ENCODE measurements at places on chromosomes 7 and 10. TPM values are rescaled to one million over a fixed set of nuclear protein-coding genes. Genes with fewer than 3 reads are reported as not detected.

GRCh38 chr7:105876964-105877601, 684 bp upstream of the ATXN7L1 start:
- DNase-seq: peak; percentile 47

DNA sequence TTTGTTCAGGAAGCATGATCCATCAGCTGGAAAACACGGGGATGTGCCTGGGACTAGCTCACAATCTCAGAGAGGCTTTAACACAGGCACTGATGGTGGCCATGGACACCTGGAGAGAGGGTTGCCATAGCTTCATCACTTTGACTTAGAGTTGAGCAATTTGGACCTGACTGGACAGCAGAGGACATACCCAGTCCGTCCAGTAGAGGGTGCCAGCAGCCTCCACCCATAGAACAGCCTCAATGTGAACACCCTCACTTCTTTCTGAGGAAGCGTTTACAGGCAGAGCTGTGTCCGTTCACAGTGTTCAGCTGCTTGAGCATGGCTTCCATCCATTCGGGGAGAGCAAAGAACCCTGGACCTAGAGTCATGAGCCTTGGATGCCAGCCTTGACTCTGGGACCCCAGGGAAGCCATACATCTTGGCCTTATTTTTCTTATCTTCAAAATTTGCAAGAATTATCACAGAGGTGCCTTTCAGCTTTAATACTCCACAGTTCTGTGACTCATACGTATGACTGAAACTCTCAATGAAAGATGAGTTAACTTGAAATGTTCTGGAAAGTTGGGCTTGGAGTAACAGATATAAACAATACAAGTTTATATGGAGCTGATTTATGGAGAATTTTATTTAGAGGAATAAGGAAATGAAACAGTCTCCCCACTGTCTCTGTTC, 302.9 kb upstream of the PODXL start:
- DNase-seq: peak; percentile 34

Gene FKBP9
- total RNA-seq: 160 TPM

DNA sequence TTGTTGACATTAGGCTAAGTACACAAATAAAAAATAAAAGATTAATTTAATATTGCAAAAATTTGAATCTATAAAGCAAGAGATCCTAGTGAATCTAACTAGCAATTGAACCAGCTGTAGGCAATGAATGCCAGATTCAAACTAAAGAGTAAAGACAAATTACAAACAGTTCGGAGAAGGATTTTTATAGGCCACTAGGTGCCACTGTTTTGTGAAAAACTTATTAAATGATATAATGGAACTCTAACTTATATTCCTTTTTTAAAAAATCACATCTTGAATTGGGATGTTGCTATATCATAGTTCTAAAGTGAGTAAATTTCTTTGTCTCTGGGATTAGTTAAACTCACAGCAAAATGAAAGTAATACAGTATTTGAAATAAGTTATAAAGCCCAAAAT, 39.1 kb upstream of the GNAI1 start:
- no peak for DNase-seq

DNA sequence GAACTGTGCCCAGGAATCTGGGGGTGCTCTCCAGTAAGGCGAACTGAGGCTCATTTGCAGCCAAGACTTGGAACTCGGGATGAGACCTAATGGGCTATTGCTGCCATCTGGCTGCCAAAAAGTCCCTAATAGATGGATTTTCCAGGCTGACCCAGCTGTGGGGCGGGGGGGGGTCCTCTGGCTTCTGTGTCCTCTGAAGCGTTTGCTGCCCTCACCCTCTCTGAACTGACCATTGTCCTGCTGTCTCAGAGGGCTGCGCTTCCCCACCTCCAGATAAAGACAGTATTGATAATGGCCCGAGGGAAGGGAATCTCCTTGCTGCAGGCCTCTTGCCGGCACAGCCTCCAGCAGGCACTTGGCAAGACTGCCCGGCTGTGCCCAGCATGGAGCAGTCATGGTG, 46.6 kb downstream of the CLEC2L start:
- no peak for DNase-seq

GRCh38 chr7:138573741-138574140, 113.7 kb downstream of the TRIM24 start:
- no peak for DNase-seq

Gene OPALIN
- not detected for total RNA-seq

GRCh38 chr7:98341106-98341505, 59.6 kb downstream of the BRI3 start:
- no peak for DNase-seq

DNA sequence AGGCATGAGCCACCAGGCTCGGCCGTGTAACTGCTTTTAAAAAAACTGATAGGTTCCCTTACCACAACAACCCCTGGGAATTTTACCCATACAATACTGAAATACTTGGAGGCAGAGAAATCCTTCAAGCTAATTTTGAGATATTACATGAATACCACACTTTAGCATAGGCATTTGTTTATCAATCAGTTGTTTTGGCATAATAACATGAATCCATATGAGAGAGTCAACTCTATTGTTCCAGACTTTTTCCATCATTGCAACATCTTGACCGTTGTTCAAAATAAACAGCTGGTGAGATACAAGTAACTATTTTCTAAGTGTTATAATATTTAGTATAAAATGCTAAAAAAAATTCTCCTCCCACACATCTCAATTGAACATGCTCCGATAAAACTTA, 36.8 kb downstream of the LAMB4 start:
- DNase-seq: no peak

- DNase-seq: peak; percentile 7
These were observed at the start of gene TWIST1 for GRCh38 chr7:19117091-19117869. TSS of gene TWIST1 (minus strand) at chr7:19117636. CDS start at chr7:19117321, 315 bp downstream.

Gene TMEM196
- total RNA-seq: not detected

GRCh38 chr7:145497911-145498525, 618.6 kb upstream of the CNTNAP2 start:
- DNase-seq: no peak

Gene LIPJ
- not detected for total RNA-seq

Gene LEP
- not detected for total RNA-seq

- no peak for DNase-seq
These were observed 60.8 kb downstream of the CARD11 start for GRCh38 chr7:2982831-2983230.

- no peak for DNase-seq
These were observed 30.0 kb downstream of the ELFN1 start for GRCh38 chr7:1700086-1700485.

Gene PKD1L1
- total RNA-seq: 0.08 TPM

GRCh38 chr10:24209946-24210491, 1.1 kb downstream of the KIAA1217 start:
- no peak for DNase-seq

Gene CLDN4
- 602 TPM for total RNA-seq

Gene PNLIPRP2
- not detected for total RNA-seq

- DNase-seq: peak; percentile 37
These were observed 238.2 kb upstream of the NEBL start for GRCh38 chr10:21135023-21135931.

DNA sequence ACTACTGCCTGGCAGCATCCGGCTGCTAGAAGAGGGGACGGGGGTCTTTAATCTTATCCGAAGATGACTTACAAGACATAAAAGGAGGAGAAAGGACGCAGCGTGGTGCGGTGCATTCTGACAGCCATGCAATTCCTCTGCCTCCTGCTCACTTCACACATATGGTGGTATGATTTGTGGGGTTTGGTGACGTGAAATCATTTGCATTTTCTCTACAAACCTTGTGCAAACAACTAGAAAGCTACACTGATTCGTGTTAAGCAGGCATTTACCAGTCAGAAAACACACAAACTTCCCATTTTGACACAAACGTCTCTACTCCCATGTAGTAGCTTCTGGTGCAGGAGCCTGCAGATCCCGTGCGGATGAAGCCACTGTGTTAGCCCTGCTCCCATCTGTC, 6.8 kb upstream of the TCERG1L start:
- DNase-seq: no peak

Gene TUBB8
- 0.59 TPM for total RNA-seq

Gene IGFBP1
- total RNA-seq: 0.92 TPM

Gene PTPRE
- 7.9 TPM for total RNA-seq

- DNase-seq: no peak
These were observed 66.4 kb upstream of the ATRNL1 start for GRCh38 chr10:115026746-115027140.

Gene GHITM
- total RNA-seq: 291 TPM

DNA sequence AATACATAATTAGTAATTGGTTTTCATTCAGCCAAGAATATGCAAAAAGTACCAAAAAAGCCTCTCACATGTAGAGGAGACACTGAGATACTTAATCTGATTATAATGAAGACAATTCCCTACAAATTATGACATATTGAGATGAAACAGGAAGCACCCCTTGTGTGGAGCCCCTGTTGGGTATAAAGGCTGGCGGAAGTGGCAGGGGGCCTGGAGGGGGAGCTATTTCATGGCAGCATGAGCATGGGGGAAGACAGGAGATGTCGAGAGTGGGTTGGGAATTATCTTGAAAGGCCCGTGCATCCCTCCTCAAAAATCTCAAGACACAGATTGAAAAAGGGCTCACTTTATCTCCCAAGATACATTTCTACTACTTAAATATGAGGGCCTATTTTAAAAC, 96.9 kb downstream of the PIP4K2A start:
- DNase-seq: no peak

Gene CTAGE6
- not detected for total RNA-seq

DNA sequence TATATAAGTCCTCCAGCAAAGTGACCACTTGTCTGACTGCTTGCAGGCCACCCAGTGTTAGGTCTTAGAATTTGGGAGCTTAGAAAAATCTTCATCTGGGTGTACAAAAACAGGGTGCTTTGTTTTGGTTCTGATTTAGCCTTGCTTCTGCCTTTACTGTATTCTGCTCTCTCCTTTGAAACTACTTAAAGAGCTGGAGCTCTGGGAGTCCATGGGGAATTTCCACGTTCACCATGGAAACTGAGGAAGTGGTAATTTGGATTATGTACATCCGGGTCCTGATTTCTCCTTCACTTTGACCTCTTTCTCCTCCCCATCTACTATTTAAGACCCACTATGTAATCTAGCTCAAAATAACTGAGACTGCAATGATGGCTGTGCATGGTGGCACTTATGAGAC, 103.0 kb downstream of the JAZF1 start:
- DNase-seq: no peak

DNA sequence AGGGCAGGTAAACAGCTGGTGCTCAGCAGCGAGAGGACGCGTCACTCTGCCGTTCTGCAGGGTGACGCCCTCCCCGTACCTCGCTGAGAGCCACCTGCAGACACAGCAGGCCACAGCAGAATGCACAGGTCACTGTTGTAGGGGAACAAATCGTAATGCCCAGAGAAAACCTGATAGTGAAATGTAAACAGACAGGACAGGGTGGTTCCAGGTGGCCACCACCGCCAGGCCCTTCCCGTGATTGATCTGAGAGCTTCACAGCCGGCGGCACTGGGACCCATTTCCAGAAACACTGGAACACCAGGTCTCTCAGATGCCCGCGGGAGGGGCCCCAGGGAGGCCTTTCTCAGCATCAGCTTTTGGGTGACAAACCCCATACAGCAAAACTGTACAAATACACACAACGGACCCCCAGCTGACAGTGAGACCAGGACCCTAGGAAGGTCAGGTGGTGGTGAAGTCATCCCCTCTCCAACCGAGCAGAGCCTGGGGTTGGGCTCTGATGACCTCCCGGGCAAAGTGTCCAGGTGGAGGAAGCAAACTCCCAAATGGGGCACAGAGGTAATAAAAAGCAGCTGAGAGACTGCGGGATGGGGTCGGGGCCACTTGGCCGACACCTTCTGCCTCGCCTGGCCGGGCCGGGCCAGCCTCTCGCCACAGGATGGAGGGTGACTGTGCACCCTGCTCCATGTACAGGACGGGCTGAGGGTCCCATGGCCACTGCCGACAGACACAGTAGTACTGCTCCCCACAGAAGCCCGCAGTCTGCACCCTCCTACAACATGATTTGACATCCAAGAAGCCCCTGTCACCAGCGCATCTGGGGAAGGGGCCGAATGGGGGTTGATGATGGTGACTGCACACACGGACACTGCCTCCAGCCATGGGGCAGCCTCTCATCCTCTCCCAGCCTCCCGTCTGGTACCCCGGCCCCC, 4.6 kb downstream of the BHLHA15 start:
- DNase-seq: no peak

DNA sequence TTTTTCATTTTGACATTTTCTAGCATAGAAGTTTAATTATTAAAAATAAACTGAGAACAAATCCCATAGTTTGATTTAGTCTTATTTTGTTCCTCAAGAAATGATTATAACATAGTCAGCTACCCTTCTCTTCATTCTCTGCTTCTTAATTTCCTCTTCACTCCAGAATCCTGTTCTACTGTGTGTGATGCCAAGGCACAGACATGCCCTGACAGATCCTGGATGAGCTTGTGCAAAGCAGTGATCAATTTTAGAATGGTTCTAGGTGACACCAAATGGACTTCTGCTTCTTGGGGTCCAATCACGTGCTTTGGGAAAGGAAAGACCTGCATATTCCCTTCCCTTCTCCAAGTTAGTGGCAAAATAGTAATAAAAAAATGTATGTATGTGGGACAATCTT, 665.6 kb downstream of the MAGI2 start:
- DNase-seq: no peak

Gene DNAH11
- total RNA-seq: not detected

DNA sequence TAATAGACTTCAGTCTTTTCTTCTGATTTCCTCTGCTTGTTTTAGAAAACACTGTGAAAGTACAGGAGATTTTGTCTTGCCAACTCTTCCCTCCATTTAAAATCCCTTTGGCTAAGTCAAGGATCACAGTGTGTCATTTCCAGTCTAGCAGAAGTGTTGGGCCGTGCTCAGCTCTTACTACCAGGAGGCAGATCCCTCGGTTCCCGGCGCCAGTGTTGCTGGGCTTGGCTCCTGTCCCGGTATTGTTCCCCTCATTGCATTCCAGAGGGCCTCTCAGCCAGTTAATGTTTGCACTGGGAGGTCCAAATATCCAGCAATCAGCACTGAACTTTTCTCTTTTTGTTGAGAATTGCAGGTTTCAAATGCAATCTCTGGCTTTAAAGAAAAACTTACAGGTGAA, 612.1 kb upstream of the MGMT start:
- no peak for DNase-seq

Gene SNX8
- total RNA-seq: 73.9 TPM

DNA sequence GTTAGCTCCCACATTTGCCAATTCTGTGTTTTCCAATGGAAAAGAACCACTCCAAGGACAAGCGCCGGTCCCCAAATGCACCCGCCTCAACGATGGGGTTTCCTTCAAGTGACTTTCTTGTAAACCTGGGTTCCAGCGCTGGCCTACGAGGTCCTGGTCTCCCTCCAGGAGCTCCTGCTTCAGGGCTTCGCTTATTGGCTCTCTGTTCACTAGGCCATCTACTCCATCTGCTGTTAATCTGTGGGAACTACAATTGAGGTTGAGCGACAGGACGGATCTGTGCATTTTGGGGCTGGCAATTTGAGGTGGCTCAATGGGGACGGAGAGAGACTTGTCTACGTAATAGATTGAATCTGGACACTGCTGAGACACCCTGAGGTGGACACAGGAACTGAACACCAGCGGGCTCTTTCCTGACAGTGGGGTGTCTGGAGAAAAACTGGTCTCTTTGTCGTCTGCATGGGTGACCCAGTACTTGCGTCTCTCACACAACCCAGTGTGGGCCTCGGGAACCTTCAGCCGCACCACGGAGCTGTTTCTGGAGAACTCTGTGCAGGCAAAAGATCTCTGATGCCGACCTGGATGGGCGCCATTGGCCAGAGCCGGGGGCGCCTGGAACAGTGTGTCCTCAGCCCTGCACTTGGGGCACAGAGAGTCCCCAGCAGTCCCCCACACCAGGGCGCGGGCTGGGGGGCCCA, 115.9 kb upstream of the ADAM12 start:
- DNase-seq: peak; percentile 44

- DNase-seq: no peak
These were observed 54.5 kb downstream of the COL1A2 start for GRCh38 chr7:94449151-94449725.
